ENCODE measurements at places on chromosomes 2 and 18.

DNA sequence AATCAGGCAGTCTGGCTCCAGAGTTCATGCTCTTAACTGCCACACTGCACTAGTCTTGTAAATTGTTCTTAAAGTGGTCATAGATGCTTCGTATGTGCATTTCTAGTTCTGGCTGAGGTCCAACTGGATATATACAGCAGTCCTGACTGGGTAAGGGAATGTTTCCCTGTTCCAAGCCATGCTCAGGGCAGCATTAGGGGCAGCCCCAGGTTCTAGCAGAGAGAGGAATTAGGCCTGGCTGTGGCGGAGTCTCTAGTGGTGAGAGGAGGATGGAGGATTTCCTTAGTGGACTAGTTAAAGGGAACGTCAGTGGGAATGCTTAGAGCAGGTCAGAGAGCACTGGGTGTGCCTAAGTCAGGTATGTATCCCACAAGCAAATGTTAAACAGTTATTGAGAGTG is 28.0 kb downstream of the UBE2E3 start:
- DNase-seq: no peak

DNA sequence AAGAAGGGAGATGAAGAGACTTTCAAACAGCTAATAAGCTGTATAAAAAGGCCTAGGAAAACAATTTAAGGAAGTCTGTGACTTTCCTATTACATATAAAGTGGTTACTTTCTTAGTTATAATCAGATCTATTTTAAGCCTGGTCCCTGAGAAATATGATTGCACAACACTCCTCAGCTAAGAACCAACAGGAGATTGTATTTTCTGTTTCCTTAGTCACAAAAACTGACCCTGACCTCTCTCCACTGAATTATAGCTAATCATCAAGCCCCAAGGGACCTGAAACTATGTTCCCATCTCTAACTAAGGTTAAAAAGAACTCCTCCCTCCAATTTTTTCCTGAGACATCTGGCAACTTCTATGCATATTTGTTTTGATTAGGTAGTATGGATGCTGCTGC is 106.9 kb downstream of the ROCK1 start:
- DNase-seq: no peak

DNA sequence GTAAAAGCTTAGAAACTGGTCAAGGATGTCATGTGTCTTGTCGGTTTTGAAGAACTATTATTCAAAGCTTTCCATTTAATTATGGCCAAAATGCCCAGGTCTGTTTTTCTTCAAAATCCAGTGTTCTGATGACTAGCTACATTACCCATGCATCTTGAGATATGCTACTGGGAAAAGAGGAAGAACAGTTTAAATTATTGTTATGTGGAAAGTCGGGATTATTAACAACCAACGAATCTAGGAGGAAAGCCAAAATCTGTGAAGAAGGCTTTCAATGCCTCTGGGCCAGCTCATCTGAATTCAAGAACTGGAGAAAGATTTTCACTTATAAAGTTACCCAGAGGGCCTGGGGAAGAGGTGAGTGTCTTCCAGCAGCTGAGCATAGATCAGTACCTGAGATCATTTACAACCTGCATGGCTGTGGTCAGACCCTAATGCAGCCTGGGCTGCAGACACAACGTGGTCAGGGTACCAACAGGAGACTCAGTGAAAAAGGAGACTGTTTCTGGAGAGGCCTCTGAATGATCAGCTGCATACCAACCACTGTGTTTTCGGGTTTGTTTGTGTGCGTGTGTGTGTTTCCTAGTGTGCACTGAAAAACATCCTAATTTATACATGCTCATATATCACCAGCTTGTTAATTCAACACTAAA is 308.5 kb downstream of the NRXN1 start:
- DNase-seq: no peak

DNA sequence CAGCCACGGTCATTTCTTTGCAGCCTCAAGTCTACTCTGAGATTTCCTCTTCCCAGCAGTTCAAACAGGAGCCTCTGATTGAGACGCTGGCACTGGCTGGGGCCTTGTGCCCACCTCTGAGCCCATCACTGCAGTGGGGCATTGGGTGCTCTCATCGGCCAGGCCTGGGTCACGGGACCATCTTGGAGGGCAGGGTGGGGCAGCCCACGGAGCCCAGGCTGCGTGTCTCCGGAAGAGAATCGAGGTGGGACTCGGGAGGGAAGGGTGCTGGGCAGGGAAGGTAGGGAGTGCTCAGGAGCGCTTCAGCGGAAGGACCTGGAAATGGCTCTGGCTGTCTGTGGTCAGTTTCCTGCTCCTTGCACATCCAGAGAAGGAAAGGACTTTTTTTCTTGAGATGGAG is 82.4 kb downstream of the RTP5 start:
- DNase-seq: no peak

DNA sequence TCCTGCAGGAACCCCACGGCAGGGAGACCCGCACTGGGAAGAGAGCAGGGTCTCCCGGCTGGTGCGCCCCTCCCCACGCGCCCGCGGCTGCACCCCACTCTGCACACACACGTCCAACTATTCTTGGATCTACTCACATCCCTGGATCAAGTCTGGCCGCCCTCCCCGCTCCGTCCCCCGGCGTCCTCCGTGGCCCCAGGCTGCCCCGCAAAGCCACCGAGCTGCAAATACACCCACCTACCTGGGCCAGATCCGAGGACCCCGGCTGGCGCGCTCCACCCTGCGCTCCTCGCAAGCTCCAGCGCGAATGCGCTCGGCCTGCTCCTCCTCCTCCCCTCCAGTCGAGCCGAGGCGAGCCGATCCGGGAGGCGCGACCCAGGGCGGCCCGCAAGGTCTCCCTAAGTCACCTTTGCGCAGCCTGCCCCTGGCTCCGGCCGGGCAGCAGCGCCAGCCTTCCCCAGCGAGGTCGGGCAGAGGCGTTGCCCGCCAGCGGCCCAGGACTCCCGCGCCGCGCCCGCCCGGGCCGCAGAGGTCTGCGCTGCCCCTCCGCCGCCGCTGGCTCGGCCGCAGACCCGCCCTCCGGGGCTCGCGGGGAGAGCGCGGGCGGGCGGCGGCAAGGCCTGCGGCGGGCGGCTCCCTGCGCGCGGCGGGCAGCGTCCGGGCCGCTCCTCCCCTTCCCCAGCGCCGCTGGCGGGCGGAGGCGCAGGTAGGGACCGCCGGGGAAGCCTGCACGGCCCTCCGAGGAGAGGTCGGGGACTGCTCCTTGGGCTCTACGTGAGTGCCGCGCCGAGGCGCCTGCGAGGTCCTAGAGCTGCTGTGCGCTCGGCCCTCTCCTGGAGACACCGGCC is 126.0 kb downstream of the OSBPL1A start:
- DNase-seq: peak; percentile 40

DNA sequence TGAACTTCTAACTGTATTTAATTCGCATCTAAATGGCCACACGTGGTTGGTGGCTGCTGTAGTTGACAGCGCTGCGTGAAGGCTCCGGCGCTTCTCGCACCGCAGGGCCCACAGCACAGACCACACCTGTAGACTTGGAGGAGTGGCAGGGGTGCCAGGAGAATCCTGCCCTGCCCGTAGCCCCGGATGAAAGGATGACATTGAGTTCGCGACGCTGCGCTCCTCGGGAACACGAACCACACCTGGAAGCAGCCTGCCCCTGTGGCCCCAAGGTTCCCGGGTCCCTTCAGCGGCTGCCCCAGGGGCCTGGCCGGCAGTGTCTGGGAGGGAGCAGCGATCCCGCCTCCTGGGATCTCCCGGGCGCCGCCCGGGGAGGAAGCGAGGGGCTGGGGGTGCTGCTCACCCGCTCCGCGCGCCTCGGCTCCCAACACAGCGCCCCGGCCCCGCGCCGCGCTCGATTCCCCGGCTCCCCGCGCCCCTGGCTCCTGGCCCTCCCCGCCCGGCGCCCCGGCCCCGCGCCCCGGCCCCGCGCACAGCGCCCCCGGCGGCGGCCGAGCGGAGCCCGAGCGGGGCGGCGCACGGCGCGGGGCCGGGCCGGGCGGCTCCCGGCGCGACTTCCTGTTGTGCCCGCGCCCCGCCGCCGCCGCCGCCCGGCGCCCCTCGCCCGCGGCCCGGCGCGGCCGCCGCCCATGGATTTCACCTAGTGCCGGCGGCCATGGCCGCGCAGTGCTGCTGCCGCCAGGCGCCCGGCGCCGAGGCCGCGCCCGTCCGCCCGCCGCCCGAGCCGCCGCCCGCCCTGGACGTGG is at the start of gene RNPEPL1:
RNPEPL1 (plus strand) TSS at position 613 of the 806 bp plus-strand sequence; CDS start at position 716, 103 bp downstream.
- DNase-seq: peak; percentile 27

DNA sequence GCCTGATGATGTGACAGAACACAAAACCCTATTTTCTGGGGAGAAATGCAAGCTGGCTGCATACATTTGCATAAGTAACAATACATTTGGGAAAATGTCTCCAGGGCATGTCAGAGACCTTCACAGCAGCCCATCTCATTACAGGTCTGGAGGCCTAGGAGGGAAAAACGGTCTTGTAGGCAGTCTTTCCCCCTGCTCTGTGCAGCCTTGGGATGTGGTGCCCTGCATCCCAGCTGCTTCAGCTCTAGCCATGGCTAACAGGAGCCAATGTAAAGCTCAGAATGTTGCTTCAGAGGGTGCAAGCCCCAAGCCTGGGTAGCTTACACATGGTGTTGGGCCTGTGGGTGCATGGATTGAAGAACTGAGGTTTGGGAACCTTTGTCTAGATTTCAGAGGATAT is 133.0 kb downstream of the CCDC178 start:
- no peak for DNase-seq

DNA sequence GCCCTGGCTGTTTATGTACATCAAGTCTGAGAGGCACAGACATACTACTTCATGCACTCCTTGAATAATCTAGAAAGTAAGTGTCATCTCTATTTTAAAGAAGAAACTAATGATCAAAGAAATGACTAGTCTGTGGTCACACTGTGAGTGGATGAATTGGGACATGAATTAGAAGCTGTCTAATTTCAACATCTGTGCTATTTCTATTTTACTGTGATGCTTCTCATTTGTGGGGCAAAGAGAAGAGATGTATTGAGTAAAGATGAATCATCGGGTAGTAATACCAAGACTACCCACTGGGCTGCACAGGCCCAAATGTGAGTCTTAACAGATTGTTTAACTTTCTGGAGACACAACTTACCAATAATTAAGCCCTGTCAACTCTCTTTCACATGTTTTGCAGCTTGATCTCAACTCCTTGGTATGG is 42.4 kb upstream of the MTIF2 start:
- DNase-seq: no peak

DNA sequence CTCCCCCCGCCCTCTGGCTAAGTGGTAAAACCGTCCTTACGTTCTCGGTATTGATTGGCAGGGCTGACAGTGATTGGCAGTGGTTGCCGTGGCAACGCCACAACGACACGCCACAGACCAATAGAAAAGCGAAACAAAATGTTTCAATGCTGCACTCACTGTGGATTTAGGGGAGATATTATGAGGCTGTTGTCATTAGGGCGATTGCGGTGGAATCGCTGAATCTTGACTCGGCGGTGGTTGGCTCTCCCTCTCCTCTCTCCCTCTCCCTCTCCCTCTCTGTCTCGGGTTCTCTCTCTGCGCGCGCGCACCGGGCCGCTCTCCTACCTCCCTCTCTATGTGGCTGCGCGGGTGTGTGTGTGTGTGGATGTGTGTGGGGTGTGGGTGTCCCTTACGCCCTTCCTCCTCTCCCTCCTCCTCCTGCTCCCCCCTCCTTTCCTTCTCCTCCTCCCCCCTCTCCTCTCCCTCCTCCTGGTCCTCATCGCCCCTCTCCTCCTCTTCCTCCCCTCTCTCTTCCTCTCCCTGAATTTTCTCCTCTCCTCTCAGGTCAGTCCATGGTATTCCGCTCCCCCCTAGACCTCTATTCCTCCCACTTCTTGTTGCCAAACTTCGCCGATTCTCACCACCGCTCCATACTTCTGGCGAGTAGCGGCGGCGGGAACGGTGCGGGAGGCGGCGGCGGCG is at the start of gene SIX3:
SIX3 (plus strand) TSS at position 152 of the 684 bp plus-strand sequence; CDS start at position 555, 403 bp downstream.
- no peak for DNase-seq

DNA sequence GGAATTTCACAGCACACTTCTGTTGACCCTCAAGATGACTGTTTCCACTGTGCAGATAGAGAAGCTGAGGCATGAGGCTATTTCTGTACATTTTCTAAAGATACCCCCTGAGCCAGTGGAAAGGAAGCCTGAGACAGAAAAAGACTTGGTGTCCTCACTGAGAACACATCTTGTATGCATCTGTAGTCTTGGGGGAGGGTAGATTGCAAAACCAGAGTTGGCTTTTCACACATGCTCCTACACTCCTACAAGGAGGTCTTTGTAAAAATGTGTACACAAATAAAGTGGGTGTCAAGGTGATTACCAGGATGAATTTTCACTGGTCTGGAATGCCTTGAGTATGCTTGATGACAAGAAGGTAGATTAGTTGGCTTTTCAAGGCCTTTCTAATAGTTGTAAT is 98.0 kb downstream of the KCTD18 start:
- no peak for DNase-seq

DNA sequence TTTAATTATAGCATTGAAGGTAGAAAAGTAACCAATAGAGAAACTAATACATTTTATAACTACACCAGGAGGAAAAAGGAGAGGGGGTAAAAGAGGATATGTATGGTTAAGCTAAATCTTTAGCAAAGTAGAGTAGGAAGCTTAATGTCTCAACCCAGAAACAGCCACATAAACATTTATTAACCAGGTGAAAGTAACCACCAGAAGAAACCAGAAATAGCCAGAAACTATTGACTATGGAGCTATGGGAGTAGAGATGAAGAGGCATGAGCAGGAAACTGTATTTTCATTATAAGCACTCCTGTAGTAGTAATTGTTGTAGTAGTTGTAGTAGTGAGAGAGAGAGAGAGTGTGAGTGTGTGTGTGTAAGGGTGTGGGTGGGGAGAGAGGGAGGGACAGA is 617.5 kb upstream of the CHAC2 start:
- no peak for DNase-seq

GRCh38 chr2:113274432-113274831 is 4.3 kb downstream of the PAX8 start:
- DNase-seq: no peak

DNA sequence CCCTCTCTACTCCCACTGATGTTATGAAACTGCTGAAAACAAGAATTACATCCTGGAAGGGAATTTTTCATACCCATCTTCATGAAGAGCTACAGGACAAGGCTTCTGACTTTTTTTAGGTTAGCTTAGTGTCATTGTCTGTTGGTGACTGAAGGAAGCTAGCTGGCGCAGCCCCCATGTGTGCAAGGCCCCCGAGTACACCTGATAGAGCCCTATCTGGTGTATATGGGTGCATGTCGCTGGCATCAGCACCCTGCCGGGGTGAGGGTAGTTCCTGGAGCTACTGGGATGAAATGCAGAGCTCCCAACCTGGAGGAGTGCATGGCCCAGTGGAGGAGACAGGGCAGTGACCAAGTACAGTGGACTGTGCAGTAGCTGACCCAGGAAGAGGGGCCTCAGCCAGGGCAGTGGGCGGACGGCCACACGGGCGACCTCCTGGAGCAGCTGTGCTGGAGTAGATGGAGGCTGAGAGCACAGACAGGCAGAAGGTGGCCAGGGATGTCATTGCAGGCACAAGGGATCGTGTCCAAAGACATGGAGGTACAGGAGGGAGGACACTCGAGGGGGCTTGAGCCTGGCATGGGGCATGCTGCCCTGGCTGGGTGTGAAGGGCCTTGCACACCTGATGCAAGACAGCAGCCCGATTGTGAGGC is 12.1 kb downstream of the IMPA2 start:
- DNase-seq: no peak

- no peak for DNase-seq
Observed at GRCh38 chr18:35282353-35282752, 7.7 kb downstream of the ZSCAN30 start.
